ENCODE measurements at places on chromosomes 7 and 10.

DNA sequence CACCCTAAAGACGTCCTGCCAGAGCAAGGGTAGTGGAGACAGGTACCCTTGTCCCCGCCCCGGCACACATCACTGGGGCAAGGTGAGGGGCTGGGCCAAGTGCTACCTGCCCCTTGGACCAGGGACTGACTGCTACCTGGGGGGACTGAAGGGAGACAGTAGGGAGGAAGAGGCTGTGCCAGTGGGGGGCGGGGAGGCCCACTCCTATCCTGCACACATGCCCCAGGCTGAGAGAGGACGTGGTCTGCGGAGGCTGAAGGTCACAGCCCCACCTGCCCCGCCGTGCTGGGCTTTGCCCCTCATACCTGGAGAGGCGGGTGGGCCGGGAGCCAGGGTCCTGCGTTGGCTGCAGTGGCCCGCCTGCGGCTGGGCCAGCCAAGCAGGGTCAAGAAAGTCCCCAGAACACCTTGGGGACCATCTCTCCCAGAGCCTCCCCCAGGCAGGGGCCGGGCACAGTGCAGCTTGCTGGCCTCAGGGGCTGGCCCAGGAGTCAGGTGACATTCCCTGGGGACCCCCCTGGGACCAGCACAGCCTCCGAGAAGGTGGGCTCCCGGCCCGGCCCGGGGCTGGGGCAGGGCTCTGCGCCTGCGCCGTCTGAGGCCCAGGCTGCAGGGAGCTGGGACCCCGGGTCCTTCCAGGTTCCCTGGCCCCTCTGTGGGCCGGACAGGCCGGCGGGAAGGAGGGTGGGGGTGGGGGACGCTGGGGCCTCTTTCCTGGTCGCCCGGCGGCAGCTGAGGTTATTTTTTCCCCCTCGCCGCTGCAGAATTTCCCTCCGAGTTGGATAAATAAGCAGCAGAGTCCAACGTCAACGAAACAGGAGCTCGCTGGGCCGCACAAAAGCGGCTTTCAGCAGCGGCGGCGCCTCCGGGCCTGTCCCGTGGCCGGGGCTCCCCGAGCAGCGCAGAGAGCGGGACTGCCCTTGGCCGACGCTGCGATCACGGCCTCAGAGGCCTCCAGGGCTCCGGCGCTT, 9.8 kb upstream of the FZD9 start:
- DNase-seq, result no peak

DNA sequence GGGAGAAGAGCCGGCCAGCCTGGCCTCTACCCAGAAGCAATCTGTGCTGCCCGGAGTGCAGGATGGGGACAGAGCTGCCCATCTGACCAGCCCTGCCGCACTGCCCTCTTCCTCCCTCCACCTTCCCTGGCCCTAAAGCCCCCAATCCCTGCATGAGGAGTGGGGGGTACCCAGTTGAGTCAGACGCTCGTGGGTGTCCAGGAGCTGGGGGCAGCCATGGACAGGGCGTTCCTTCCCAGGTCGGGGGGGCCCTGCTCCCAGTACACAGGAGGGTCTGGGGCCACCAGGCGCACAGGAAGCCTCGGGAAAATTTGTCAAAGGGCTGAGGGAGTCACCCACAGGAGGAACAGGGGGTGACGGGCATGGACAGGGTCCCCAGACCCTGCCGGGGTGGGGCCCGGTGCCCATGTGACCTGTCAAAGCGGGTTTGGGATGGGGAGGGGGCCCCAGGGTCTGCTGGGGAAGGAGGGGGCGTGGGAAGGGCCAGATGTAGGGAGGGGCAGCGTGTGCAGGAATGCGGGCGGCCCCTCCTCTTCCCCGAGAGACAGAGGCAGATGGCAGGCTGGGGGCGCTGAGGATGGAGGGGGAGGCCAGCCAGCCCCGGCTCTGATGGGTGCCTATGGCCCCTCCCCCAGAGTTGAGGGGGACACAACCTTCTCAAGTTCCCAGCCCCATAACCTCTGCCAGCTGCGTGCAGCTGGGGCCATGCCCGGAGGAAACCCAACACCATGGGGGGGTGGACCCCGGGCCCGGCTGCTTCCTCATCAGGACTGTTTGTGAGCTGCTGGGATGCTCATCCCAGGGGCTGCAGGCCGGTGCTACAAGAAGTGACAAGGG, 21.5 kb upstream of the GRIFIN start:
- DNase-seq, result no peak

GRCh38 chr7:144386741-144387140, 16.8 kb downstream of the NOBOX start:
- no peak for DNase-seq

GRCh38 chr7:116588641-116589594, 64.1 kb downstream of the CAV1 start:
- DNase-seq, result no peak

DNA sequence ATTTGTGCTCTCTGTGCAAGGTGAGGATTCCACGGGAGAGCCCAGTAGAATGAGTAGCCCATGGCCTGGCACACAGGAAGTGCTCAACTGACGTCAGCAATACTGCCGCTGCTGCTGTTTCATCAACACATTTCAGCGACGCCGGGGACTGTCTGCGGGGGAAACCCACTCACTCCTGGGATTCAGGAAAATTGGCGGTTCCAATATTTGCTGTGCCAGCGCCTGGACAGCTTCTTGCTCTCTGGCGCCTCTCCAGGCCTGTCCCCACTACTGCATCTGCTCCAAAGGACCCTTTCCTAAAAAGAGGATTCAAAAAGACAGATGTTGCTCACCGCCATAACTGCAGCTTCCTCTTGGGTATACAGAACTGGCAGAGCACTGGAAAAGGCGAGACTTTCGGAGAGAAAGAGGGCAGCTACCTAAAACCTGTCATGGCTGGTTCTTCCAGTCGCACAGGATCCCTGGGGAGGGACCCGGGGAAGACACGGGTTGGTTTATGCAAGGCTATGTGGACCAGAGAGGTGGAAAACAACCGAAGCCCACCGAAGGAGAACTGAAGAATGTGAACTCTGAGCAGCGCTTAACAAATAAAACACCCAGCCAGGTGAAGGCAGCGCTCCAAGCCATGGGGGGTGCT, 39.7 kb upstream of the ENO4 start:
- no peak for DNase-seq

- DNase-seq, result no peak
Observed at GRCh38 chr7:75854233-75854632, 24.6 kb upstream of the RHBDD2 start.

GRCh38 chr7:73864981-73865711, 4.2 kb downstream of the TMEM270 start:
- DNase-seq, result no peak

DNA sequence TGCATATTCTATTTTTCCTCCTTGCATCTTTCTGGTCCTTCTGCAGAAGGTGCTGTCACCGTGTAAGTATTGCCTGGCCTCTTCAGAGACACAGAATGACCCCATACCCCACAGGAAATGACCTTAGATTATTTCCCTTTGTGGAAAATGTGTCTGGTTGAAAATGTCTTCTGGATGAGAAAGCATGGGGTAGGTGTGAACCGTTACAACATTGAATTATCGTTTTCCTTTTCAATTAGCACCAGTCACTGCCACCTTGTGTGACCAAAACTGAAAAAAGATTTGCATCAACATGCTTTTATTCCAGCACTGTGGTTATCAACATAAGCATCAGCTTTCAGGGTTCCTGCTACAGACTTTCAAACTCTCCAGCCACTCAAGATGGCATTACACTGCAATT, 58.0 kb upstream of the CELF2 start:
- no peak for DNase-seq
